ENCODE measurements at places on chromosomes 7 and 10.
A peak's percentile ranks its signal among the peaks of the same experiment; 100 is the strongest.

DNA sequence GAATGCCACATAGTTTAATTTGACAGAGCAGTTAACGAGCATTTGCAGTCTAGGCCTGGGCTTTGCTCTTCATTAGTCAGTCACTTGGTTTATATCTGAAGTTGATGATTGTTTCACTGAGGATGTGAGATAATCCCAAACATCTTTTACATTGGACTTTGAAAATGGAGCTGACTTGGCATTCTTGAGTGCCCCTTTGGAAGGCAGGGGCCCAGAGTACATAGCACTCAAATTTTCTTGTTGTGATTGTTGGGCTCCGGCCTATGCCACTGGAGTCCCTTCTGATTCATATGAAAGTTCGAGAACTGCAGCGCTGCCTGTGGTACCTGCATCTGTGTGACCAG, 21.9 kb downstream of the DNAJB6 start:
- no peak for DNase-seq

GRCh38 chr10:19756919-19757318, 59.3 kb upstream of the PLXDC2 start:
- DNase-seq: no peak

GRCh38 chr7:47672271-47672791, 90.4 kb upstream of the TNS3 start:
- no peak for DNase-seq

GRCh38 chr10:97713826-97714400, 383 bp downstream of the MARVELD1 start:
- DNase-seq: peak; percentile 58

- no peak for DNase-seq
These were observed 765.0 kb downstream of the INHBA start for GRCh38 chr7:40937879-40938278.

DNA sequence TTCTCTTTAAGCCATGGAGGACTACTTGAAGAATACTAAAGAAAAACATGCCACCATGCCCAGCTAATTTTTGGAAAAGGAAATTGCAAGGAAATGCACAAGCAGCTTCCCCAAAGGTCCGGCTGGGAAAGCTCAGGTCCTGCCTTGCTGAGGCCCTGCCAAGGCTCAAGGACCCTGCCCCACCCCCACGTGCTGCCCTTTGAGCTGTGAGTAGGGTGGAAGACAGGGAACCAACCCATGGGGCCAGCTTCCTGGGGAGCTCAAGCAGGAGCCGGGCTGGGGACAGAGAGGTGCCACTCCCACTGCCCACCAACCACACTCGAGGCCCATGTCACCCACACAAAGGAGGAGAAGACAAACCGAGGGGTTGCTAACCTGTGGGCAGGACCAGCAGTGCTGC, 78.2 kb downstream of the SLIT1 start:
- no peak for DNase-seq

GRCh38 chr7:5526100-5526905, 102.7 kb upstream of the TNRC18 start:
- peak; percentile 44 for DNase-seq

- DNase-seq: no peak
These were observed 5.0 kb downstream of the VIPR2 start for GRCh38 chr7:159139639-159140038.

- no peak for DNase-seq
These were observed 367.6 kb downstream of the HGF start for GRCh38 chr7:81402227-81402626.

DNA sequence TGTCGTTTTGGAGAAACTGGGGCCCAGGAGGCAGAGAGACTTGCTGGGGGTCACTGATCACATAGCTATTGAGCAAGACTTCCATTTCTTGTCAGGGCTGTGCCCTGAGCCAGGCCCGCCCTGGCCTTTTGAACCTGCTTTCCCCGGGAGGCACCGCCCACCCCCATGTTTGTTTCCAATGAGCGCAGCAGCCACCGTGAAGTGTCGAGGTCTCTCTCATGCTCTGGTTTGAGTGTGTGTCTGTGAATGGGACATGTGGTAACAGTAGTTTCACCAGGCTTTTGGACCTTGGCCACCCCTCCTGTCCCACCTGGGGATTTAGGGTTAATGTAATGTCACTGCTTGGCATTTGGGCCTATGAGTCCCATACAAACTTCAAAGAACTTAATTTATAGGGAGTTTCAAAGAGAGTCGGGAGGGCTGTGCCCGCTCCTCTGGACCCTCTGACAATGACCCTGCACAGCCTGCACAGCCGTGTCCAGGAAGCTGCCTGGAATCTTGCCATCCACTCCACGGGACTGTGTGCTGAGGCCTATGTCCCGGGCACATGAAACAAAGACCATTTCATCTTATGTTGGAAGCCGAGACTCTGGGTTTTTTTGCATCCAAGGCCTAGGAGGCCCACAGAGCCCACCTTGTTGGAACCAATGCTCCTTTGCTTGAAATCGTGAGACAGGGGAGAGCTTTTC, 6.3 kb downstream of the PRF1 start:
- DNase-seq: no peak

GRCh38 chr10:17669185-17669872, 25.4 kb downstream of the STAM start:
- peak; percentile 77 for DNase-seq

All from CD4-positive, alpha-beta T cell treated with Interleukin-17A for 1 hour (primary cell).